ENCODE measurements at places on chromosomes 2 and 18. TPM values are rescaled to one million over a fixed set of nuclear protein-coding genes. Genes with fewer than 3 reads are reported as not detected.

MYO5B gene
- total RNA-seq, result 139 TPM

DLX1 gene
- 0.17 TPM for total RNA-seq

SLC16A14 gene
- total RNA-seq, result 2.5 TPM

IL36RN gene
- not detected for total RNA-seq
